ENCODE measurements at places on chromosomes 7 and 10. TPM values are rescaled to one million over a fixed set of nuclear protein-coding genes. Genes with fewer than 3 reads are reported as not detected.

DNA sequence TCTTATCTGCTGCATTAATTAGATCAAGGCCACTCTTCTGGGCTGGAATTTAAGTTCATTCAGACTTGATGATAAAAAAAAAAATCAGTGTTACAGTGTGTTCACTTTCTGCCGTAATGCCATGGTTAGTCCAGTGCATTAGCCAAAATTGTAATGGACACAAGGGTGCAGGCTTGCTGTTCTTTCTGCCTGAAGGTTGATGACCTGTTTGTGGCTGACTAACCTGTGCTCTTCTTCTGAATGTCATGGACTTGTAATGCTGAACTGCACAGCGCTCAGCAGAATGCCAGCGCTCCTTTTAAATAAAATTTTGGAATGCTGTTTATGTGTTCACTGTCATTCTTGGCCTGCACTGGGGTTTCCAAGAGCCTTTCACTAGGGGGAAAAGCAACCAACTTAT is 323.2 kb downstream of the ZNF248 start:
- H3K27me3 ChIP-seq = no peaks in the 10 kb centered on the region
- no peak for DNase-seq
- H3K4me3 ChIP-seq = no peak overlapping the region
- H3K27ac ChIP-seq = no peak overlapping the region
- no peaks in the 10 kb centered on the region for H3K36me3 ChIP-seq

- DNase-seq = no peak
- no peaks in the 10 kb centered on the region for H3K36me3 ChIP-seq
- no peaks in the 10 kb centered on the region for H3K4me1 ChIP-seq
- peaks cover 46% of the 10 kb centered on the region for H3K27me3 ChIP-seq
These were observed 7.7 kb downstream of the ZPBP start for GRCh38 chr7:50085344-50085743.

MACC1 gene
- total RNA-seq = not detected

DNA sequence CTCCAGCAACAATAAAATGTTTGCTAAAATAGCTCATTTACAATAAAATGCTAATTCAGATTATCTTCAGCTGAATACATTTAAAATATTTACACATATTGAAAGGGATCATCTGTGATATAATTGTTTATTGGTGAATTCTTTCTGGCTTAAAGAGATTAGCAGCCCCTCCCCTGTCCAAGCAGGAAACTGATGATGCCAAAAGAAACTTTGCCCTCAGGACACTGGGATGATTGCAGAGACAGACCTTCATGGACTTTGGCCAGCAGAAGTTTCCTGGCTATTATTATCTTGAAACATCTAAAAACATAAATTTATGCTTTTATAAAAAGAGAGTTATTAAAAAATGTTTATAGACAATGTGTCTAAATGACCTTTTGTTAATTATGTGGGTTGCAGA is 764.9 kb upstream of the MBL2 start:
- H3K4me3 ChIP-seq = no peak overlapping the region
- no peaks in the 10 kb centered on the region for H3K4me1 ChIP-seq
- no peaks in the 10 kb centered on the region for H3K27me3 ChIP-seq
- no peak overlapping the region for H3K27ac ChIP-seq

GRCh38 chr7:29647020-29647654 is 83.5 kb downstream of the PRR15 start:
- H3K4me3 ChIP-seq = no peak overlapping the region
- peaks cover 13% of the 10 kb centered on the region for H3K4me1 ChIP-seq
- H3K36me3 ChIP-seq = no peaks in the 10 kb centered on the region
- no peak overlapping the region for H3K27ac ChIP-seq
- H3K27me3 ChIP-seq = no peaks in the 10 kb centered on the region

DNA sequence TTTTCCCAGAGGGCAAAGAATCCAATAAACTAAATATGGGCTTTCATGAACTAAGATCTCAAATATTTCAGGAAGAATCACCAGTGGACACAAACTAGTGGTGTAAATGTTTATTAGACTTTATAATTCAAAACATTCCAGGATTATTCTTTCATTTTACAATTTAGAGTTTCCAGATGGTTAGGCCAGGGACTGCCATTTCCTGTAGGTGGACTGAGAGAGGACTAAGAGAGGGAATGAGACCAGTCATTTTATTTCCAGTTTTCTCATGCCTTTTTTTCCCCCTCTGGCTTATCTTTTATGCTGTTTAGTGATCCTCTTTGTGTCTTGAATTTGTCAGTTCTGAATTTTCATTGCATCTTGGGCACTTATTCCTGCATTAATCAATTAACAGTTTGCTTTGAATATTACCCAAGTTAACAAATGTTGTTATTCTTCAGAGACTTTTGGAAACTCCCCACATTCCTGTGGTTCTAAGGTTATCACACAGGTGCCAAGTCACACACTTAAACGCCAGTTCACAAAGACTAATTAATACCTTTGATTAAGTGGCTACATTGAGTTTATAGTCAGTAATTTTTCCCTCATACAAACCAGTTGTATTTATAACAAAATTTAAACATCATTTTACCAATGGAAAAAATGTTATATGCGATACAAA is 12.3 kb downstream of the CISD1 start:
- DNase-seq = no peak
- H3K27me3 ChIP-seq = no peaks in the 10 kb centered on the region
- H3K4me1 ChIP-seq = peaks cover 5% of the 10 kb centered on the region
- H3K27ac ChIP-seq = no peak overlapping the region

RELN gene
- not detected for total RNA-seq

SPDYE1 gene
- total RNA-seq = not detected
